ENCODE measurements at places on chromosomes 16 and 17. TPM values are rescaled to one million over a fixed set of nuclear protein-coding genes. Genes with fewer than 3 reads are reported as not detected.

The DHRS7C gene
- total RNA-seq: not detected

The STH gene
- not detected for total RNA-seq

The PIMREG gene
- 67.6 TPM for total RNA-seq

The TERB1 gene
- not detected for total RNA-seq

DNA sequence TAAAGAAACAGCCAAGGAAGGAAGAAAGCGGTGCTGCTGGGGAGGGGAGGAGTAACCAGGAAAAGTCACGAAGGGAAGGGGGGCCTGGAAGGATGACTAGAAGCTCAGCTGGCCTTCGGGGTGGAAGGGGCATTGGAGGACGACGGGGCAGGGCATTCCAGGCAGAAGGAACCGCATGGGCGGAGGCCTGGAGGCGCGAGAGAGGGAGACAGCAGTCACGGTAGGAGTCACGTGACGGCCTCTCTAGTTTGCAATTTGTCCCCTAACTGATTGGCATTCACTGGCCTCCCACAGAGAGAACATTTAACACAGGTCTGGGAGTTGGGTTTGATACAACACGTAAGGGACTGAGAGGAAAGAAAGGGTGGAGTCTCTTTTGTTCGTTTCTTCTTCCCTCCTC, 63.9 kb downstream of the RTN4RL1 start:
- H3K27me3 ChIP-seq: no peaks in the 10 kb centered on the region
- no peak overlapping the region for H3K4me3 ChIP-seq
- no peak for DNase-seq
- H3K36me3 ChIP-seq: no peaks in the 10 kb centered on the region

GRCh38 chr16:65222536-65222935, 100.7 kb upstream of the CDH11 start:
- H3K27me3 ChIP-seq: no peaks in the 10 kb centered on the region
- no peaks in the 10 kb centered on the region for H3K4me1 ChIP-seq

DNA sequence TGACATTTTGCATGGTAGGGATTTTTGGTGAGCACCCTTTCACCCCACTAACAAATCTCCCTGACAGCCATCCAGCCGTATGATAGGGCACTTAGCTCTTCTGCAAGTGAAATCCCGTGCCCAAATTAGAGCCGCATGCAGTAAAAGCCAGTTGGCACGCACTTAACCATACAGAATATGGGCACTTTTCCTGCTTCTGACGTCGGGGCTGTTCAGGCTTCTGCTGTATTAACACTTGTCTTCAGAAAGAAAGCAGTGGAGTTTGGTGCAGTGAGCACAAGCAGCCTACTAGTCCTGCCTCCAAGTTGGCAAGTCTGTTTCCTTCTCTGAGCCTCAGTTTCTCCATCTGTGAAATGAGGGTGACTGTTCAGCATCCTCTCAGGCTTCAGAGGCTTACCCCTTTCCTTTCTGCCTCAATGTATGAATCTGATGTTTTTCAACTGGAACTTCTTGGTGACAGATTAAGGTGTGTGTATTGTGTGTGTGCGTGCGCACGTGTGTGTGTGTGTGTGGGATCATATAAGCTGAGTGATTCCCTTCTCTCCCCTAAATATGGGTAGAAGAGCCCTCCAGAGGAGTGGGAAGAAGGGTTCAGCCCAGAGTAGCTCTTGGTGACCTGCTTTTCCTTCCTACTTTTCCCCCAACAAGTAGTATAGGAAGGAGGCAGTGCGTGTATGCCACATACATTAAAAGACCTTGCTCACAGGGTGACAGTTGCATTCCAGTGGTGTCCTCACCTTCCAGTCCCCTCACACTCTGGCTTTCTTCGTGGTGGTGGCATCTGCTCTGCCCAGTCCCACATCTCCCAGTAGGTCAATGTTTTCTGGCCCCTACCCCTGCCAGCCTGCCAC, 19.0 kb downstream of the IGF2BP1 start:
- no peaks in the 10 kb centered on the region for H3K36me3 ChIP-seq
- DNase-seq: peak; percentile 23
- H3K4me3 ChIP-seq: peak overlapping the region; percentile 26
- H3K27me3 ChIP-seq: peaks cover 52% of the 10 kb centered on the region
- H3K4me1 ChIP-seq: peaks cover 12% of the 10 kb centered on the region

DNA sequence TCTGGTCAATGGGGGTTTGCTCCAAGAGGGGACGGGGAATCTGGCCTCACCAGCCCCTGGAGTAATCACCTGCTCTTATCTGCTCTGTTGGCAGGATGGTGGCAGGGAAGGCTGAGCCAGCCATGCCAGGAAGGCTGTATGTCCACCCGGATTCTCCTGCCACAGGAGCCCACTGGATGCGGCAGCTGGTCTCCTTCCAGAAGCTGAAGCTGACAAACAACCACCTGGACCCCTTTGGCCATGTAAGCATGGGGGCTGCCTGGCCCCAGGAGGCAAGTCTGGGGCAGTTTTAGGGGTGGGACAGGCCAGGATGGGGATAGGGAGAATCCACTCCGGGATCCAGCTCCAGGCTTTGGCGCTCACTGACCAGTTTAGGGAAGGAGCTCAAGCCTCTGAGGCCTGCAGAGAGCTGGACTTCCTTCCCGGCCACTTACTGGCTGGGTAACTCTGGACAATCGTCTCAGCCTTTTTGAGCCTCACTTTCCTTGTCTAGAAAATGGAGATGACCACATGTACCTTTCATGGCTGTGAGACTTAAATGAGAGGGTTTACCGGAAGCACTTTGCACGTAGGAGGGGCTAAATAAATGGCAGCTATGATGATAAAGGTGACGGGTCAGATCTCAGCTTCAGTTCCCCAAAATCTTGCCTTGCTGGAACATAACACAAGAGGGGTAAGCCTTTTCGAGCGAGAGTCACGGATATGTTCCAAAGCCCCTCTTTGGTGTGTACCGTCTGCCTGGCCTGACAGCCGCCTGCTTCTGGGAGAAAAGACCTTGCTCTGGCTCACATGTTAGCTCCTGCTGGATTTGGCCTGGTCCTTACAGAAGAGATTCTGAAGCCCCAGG, 15.4 kb downstream of the TBX4 start:
- no peaks in the 10 kb centered on the region for H3K4me1 ChIP-seq
- H3K27ac ChIP-seq: no peak overlapping the region
- DNase-seq: peak; percentile 59
- H3K27me3 ChIP-seq: no peaks in the 10 kb centered on the region
- no peak overlapping the region for H3K4me3 ChIP-seq
- no peaks in the 10 kb centered on the region for H3K36me3 ChIP-seq

DNA sequence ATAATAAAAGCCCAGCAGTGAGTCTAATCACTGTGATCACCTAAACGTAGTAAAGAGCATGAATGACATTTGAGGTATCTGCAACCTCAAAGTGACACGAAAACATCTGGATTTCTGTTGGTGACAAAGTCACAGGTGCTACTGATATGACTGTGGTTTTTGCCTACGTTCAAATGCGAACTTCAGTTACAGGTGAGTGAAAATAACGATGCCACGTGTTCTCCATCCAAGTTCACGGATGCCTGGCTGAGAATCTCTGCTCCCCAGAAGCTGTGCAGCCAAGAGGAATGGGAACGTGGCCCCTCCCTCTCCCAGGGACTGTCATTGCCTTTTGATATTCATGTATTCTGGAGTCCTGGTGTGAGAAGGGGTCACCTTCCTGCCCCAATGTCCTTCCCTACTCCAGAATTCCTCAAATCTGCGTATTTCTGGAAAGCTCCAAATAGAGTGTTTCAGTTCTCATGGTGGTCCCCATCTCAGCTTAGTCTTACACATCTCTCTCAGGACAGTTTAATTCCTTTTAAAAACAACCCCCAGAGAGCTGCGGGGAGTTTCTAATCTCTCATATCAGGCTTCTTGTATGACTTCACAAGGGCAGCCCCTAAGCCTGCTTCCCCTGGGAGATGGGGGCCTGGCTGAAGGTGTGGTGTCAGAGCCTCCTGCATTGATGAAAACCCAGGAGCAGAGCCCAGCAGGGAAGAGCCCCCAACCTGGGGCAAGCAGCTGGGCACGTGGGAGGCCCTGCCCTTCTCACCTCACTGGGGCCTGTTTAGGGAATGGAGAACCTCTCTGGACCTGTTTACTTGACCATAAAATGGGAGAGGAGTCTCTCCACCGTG, 25.8 kb downstream of the PIK3R5 start:
- H3K4me3 ChIP-seq: no peak overlapping the region
- no peak overlapping the region for H3K27ac ChIP-seq
- DNase-seq: no peak
- H3K4me1 ChIP-seq: no peaks in the 10 kb centered on the region
- H3K27me3 ChIP-seq: peaks cover 30% of the 10 kb centered on the region

- peak; percentile 78 for DNase-seq
- H3K27me3 ChIP-seq: no peaks in the 10 kb centered on the region
- peaks cover 16% of the 10 kb centered on the region for H3K4me1 ChIP-seq
- H3K4me3 ChIP-seq: no peak overlapping the region
Observed at GRCh38 chr17:27226611-27227230, 67.2 kb upstream of the WSB1 start.

GRCh38 chr17:36152639-36153120, 23.8 kb downstream of the TBC1D3B start:
- H3K4me1 ChIP-seq: no peaks in the 10 kb centered on the region
- H3K27ac ChIP-seq: no peak overlapping the region
- no peak overlapping the region for H3K4me3 ChIP-seq
- H3K27me3 ChIP-seq: peaks cover under 1% of the 10 kb centered on the region
- DNase-seq: no peak
- peaks cover 3% of the 10 kb centered on the region for H3K36me3 ChIP-seq

Measured in PC-3 (cell line).